CD4-positive, alpha-beta T cell treated with Interleukin-6 at 100 ng/mL for 8 hours (primary cell): ENCODE measurements at places on chromosomes 7 and 10.

DNA sequence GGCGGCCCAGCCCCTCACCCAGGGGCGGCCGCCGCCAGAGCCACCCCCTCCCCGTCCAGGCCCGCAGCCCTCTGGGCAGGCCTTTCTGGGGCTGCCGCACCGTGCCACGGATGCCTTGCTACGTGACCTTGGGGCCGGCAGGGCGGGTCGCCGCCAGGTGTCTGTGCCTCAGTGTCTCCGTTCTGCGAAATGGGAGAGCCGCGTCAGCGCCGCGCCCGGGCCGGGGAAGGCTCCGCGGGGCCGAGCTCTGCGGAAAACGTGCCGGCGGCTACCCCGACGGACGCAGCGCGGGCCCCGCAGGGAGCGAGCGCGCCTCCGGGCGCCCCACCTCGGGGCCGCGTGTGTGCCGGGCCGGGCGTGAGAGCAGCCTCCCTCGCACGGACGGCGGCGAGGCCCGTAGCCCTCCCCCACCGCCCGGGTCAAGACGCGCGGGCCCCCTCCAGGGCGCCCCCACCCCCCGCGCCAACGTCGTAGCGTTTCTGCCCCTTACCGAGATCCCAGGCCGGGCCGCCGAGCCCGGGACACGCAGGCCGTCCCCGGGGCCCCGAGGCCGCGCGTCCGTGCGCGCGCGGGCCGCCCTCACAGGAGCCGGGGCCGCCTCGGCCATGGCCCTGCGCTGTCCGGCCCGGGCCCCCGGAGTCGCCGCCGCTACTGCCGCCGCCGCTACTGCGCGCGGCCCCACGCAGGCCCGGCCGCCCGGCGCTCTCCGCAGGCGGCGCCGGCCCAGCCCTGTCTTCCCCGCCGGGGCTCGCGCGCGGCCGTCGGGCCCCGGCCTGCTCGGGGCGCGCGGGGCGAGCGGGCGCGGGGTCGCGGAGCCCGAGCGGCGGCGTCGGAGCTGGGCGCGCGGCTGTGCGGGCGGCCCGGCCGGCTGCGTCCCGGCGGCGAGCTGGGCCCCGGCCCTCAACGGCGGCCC is 1.1 kb downstream of the ZNF777 start:
- no peak for DNase-seq

DNA sequence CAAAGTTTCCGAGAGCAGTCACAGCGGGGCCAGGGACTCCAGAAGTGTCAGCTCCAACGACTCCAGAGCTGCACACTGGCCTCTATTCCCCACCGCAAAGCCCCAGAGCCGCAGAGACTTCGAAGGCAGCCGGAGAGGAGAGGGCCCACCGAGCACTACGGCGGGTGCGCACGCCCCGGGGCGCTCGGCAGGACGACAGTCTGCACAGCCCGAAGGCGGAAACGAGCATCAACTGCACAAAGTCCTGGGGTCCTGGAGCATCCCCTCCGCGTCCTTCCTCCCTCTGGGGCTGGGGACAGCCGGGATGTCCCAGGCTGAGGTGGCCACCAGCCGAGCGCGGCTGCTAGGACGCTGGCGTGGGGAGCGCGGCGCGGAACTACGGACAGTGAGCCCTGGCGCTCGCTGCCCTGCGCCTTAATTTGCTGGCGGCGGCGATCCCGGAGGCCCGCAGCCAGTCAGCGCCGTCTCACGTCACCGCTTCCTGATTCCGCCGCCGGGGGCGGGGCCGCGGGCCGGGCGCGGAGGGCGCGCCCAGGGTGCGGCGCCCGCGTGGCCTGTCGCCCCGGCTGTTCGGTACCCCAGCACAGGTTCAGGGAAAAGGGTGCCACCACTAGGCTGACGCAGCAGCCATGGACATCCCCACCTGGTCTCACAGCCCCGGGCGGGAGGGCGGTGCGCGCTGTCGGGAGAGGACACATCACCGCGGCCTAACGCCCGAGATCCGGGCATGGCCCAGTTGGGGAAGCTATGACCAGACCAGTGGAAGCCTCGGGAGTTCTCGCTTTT is at the start of gene TBX20:
TBX20 (minus strand) TSS at position 391 of the 786 bp plus-strand sequence. CDS start 480 bp downstream, outside the sequence.
- no peak for DNase-seq

DNA sequence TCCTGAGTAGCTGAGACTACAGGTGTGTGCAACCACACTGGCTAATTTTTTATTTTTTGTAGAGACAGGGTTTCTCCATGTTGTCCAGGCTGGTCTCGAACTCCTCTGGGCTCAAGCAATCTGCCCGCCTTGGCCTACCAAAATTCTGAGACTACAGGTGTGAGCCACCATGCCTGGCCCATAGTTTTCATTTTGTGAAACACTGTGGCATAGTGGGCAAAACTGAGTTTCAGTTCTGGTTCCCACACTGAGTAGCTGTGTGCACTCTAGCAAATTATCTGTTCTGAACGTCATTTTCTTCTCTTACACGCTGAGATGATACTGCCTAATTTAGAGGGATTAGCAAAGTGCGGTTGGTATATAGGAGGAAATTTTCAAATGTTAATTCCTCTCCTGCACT is 13.5 kb downstream of the ATP5MK start:
- no peak for DNase-seq

GRCh38 chr10:93852476-93853095 is 41.2 kb upstream of the SLC35G1 start:
- no peak for DNase-seq

DNA sequence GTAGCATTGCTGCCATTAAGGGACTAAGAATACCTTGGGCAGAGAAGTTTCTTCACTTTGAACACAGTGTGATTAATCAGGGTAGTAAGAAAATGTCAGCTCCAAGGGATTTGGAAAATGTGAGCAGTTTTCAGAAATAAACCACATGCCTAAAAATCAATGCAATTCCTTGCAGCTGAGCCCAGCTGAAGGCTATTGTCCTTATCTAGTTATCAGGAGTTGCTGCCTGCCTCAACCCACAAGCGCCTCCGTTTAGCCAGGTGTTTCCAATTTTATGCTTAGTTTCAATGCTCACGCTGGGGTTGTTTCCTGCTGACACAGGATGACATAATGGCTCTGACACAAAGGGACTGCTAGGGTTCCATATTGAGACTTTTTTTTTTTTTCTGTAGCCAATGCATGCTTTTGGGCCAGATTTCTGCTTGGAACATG is 132.3 kb upstream of the ANK3 start:
- DNase-seq = no peak

DNA sequence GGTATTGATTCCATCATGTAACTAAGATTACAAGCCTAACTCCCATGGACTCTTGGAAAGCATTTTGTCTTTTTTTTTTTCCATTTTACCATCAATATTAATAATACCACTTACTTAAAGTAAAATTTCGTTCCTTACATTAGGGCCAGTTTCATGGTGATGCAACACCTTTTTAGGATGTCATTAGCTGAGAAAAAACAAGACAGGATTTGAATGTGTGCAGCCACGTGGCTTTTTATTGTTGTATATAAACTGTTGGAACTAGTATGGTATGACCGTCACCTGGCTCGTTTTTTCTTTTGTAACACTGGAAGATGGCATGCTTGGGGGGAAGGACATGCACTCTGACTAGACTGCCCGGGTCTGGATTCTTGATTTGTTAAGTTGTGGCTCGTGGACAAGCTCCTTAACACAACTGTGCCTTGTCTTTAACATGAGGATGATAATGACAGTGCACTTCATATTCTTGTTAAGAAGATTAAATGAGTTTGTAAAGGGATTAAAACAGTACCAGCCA is 42.1 kb downstream of the ARHGAP21 start:
- no peak for DNase-seq

DNA sequence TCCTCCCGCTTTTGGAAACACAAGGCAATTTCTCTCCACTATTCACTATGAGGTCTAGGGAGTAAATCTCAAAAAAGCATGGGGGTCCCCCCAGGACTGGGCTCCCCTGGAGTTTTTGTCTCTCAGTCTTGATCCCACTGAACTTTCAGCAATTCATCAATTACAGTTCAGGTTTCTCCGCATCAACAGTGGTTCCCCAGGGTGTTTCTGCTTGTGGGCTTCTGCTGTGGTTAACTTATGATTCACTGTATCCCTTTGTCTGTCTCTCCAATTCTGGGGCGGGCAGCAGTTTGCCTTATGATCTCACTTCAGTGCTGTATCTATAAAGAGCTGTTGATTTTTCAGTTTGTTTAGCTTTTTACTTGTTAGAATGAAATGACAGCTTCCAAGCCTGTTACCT is 142.6 kb upstream of the CDC14C start:
- DNase-seq = no peak

DNA sequence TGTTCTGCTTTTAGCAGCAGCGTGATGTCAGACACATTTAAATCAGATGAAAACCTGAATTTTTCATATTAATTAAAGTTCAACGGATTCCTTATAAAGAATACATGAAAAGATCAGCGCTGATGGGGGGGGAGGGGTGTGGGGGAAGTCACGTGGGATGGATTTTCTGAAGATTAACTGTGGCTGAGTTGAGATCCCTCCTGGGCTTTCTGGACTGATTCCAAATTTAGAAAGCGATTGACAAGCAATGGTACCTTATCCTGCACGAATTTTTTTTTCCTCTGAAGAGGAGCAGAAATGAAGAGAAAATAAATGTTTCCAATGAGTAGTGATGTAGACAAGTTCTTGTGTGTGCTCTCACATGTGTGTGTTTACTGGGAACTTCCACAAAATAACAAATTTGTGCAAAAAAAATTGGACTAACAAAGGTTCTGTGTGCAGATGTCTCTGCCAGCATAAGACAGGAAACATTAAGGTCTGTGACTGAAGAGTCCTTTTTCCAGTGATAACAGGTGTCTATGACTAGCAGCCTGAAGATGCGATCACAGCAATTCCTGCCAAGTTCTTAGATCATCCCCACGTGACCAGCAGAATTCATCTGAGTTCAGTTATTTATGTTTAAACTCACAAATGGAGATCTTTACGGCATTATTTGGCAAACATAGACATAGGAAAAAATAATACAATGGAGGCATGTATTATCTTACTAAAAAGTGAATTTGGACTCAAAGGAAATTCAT is 585.2 kb upstream of the CELF2 start:
- DNase-seq = no peak

DNA sequence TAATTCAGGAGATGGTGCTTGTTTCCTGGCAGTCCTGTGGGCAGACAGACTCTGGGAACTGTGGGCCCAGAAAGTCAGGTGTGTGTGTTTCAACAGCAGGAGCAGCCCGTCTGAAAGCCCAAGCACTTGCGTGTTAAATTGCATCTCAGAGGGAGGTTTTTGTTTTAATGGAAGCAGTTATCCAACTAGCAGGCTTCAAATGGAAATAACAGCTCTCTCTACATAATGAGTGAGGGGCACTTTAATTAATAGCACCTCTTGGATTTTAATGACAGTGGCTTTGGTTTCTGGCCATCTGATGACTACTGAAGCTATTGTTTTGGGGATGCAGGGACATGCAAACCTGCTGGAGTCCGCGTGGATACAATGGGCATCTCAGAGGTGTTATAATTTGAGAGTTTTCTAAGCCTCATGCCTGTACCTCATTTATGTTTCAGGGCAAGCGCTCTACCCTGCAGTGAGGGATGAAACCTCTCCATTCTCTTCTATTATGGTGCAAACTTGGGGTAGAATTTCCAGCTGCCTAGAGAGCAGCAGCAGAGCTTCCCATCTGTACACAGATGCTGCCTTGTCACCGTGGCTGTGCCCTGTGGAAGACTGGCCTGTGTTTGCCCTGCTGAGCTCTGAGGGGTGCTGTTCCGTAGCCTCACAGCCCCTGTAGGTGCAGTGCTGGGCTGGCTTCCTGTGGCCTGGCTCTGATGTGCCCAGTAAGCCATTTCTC is 206.6 kb upstream of the GPR26 start:
- no peak for DNase-seq

DNA sequence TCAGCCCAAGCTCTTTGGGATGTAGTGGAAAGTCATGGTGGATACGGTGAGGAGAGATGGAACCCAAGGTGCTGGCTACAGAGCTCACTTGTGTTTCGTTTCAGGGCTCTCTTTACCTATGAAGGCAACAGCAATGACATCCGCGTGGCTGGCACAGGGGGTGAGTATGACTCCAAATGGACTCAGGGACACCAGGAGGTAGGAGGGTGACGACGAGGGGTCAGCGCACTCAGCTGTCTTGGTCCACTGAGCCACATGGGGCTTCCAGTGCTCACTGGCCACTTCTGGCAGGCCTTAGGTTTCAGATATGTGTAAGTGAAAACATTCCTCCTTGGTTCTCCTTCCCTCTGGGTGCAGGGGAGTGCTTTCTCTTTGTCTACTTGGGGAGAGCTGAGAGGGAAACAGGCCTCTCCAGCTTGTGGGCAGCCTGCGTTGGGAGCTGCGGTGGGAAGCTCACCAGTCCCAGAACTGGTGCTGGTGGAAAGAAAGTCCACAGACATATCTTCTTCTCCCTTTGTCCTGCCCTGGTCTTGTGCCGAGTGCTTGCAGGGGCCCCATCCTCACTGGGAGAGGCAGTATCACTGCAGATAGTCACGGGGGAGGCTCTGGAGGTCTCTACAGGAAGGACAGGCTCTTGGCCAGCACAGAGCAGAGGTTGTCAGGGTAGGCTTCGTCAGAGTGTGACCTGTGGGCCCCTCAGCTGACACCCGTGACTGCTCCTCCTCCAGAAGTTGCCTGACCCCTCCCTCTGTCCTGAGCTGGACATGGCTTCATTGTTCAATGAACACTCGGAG is 5.8 kb downstream of the DBNL start:
- no peak for DNase-seq

DNA sequence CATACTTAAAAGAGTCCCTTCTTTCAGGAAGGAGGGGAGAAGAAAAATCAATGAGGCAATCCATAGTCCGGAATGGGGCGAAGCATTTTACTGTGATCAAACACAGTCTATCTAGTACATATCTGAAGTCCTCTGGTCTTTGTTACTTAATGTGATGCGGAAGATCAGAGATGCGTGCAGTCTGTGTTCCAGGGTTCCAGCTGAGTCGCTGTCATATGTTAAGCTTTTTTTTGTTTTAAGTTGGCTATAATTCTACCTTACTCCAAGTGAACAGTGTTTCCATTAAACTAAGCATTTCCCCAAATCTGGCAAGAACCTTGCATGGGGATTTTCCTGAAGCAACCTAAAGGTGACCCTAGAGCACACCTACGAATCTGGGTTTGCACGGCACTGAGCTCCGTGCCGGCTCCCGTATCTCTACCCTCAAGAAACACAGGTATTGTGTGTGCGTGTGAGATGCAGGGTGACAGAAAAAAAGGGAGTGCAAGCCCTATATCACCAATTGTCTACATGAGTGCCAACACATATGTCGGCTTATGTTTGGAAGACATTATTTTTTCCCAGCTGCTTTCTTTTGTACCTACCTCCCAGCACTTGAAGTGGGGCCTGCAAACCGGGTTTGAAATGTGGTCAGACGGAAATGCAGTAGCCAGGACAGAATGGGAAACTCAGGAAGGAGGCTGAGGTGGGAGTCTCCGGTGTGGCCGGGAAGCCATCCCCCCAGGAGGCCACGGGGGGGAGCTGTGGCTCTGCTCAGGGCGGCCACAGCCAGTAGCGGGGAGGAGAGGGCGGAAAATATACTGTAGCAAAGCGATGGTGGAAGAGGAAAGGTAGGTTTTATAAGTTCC is 435.8 kb upstream of the MGMT start:
- DNase-seq = peak; percentile 33

DNA sequence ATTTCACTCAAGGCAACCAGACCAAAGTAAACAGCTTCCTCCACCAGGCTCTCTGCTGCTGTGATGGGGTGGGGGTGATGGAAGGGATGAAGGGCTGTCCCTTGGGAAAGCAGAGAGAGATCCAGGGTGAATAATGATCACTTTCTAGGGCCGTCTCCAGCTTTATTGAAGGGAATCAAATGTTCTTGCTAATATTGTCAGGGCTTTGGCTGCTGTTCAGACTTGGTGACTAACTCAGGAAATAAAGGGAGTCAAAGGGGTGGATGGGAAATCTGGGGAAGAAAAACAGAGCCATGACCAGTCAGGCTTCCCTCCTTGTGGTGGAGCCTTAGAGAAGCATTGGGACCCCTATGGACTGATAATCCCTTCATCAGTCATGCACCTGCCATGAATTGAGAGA is 196.2 kb upstream of the AGK start:
- DNase-seq = no peak

GRCh38 chr10:111116211-111116610 is 39.4 kb downstream of the ADRA2A start:
- DNase-seq = no peak
